ENCODE measurements at places on chromosomes 11 and 22. TPM values are rescaled to one million over a fixed set of nuclear protein-coding genes. Genes with fewer than 3 reads are reported as not detected.
A peak's percentile ranks its signal among the peaks of the same experiment; 100 is the strongest.

GRCh38 chr11:45984192-45984591, 61.7 kb downstream of the LARGE2 start:
- DNase-seq: no peak

GRCh38 chr11:1652026-1652425, 22.5 kb downstream of the KRTAP5-5 start:
- DNase-seq: no peak

- DNase-seq: no peak
These were observed 3.1 kb upstream of the TMEM109 start for GRCh38 chr11:60910711-60911380.

- no peak for DNase-seq
These were observed 93.2 kb upstream of the SYT13 start for GRCh38 chr11:45379162-45379863.

DNA sequence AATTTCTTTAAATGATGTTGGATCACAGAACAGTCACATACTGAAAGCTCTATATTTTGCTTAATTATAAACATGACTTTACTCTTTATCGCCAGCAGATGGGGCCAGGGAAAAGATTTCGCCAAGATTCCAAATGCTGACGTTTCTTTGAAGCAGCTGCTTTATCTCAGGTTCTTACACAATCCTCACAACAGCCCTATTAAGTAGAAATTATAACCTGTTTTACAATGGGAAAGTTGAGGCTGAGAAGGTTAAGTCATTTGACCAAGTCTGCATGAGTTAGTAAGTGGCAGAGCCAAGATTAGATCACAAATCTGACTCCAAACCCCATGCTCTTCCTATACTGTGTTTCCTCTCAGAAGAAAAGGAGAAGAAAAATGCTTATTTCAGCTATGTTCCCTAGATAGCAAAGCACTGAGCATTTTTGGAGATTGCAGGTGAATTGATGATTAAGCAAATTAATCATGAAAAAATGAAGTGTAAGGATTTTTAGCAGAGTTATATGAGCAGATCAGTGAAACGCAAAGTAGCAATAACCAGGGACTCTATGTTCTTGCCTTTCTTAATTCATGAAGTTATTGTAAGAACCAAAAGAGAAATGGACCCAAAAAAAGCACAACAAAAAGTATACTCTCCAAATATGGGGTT, 79.0 kb downstream of the AASDHPPT start:
- peak; percentile 60 for DNase-seq

- peak; percentile 65 for DNase-seq
These were observed 829 bp upstream of the ZBED5 start for GRCh38 chr11:10858439-10859325.

DNA sequence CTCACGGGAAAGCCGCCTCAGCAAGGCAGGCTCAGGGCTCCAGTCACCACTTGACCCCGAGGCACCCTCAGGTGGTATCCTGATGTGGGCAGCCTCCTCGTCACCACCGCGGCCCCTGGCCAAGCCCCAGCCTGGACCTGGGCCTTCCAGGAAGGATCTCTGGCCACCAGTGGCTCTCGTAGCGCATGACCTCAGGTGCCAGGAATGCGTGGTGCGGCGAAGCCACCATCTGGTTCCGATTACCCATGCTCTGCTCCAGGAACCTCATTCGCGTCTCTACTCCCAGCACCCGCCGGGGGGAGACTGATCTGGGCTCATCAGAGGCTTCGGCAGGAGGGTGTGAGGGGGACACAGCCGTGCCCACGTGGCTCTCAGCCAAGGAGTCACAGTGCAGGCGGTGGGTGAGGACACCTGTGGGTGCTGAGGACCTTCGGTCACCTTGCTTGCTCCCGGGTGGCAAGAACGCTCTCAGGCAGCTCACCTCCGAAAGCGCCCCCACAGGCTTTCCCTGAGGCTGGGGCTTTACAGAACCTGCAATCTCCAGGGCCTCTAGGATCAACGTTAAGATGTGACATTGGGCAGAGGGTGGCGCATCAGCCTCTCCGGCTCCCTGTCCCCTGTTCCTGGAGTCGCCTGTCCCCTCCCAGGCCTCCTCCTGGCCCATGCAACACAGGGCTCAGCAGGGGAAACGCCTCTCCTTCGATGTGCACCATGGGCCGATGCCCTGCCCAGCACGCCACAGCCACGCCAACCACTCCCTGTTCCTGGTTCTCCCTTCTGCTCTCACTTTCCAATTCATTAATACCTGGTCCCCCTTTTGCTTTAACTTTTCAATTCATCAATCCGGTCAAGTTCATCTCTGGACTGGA, 39.0 kb downstream of the TBX1 start:
- peak; percentile 98 for DNase-seq

GRCh38 chr11:134887896-134888295, 475.9 kb upstream of the B3GAT1 start:
- no peak for DNase-seq

- peak; percentile 10 for DNase-seq
These were observed 141.1 kb downstream of the RCN1 start for GRCh38 chr11:32231909-32232493.

- no peak for DNase-seq
These were observed 210.4 kb downstream of the SNX19 start for GRCh38 chr11:130705670-130706421.

GRCh38 chr11:95296621-95297025, 65.6 kb upstream of the SESN3 start:
- DNase-seq: peak; percentile 39

APOBEC3F gene
- 8.9 TPM for total RNA-seq

SERPING1 gene
- 0.48 TPM for total RNA-seq

INCENP gene
- 105 TPM for total RNA-seq

SOX10 gene
- total RNA-seq: 3.2 TPM
